ENCODE measurements at places on chromosomes 4 and X. TPM values are rescaled to one million over a fixed set of nuclear protein-coding genes. Genes with fewer than 3 reads are reported as not detected.

Gene SPANXA1
- total RNA-seq, result not detected

Gene PABPC4L
- total RNA-seq, result 0.16 TPM

Gene SEL1L3
- 25.4 TPM for total RNA-seq

Gene RNF150
- total RNA-seq, result 0.29 TPM

Gene CXorf65
- not detected for total RNA-seq

Gene CHST7
- total RNA-seq, result 18.5 TPM

Gene UPF3B
- total RNA-seq, result 20.9 TPM

All from A549 treated with DMSO at 1 μM for 4 hours (cell line).